CD4-positive, CD25-positive, alpha-beta regulatory T cell (primary cell): ENCODE measurements at places on chromosomes 3 and 15.

- no peak for DNase-seq
Observed at GRCh38 chr15:50824514-50824913, 59.0 kb upstream of the SPPL2A start.

GRCh38 chr15:38205526-38206272, 46.9 kb upstream of the SPRED1 start:
- no peak for DNase-seq

DNA sequence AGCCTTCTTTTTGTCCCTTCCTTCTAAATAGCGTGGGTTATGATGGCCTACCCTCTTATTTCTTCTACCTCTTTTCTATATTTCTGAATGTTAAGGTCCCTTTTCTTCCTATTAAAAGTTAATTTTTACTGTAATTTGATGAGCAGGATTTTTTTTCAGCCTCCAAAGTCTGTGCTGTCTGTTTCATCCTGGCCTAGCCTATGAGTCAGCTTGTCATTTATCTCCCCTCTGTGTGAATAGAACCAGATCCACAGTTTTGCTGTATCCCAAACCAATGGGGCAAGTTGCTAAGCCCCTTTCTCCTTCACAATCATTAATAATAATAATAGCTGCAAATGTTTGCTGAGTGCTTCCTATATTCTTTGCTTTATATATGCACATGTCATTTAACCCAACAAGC, 18.1 kb upstream of the C3orf38 start:
- no peak for DNase-seq

- DNase-seq = no peak
Observed at GRCh38 chr3:35679409-35680080, 40.2 kb downstream of the ARPP21 start.

DNA sequence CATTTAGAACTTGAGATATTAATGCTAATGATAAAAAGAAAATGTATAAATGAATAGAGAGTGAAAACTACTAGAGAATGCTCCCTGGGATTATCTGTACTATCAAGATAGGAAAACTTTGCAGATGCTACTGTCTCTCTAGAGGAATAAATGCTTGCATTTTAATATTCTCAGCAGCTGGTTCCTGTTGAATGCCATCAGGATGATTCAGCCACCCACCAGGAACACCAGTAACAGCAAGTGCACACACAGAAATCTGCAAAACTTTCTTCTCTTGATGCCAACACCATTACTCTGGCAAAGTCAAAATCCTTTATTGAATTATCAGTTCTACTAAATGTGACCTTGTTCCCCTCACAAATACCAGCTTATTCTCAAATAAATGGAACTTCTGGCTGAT, 148.4 kb downstream of the TIGIT start:
- DNase-seq = no peak
